ENCODE measurements at places on chromosomes 4 and X. TPM values are rescaled to one million over a fixed set of nuclear protein-coding genes. Genes with fewer than 3 reads are reported as not detected.
A peak's percentile ranks its signal among the peaks of the same experiment; 100 is the strongest.

DNA sequence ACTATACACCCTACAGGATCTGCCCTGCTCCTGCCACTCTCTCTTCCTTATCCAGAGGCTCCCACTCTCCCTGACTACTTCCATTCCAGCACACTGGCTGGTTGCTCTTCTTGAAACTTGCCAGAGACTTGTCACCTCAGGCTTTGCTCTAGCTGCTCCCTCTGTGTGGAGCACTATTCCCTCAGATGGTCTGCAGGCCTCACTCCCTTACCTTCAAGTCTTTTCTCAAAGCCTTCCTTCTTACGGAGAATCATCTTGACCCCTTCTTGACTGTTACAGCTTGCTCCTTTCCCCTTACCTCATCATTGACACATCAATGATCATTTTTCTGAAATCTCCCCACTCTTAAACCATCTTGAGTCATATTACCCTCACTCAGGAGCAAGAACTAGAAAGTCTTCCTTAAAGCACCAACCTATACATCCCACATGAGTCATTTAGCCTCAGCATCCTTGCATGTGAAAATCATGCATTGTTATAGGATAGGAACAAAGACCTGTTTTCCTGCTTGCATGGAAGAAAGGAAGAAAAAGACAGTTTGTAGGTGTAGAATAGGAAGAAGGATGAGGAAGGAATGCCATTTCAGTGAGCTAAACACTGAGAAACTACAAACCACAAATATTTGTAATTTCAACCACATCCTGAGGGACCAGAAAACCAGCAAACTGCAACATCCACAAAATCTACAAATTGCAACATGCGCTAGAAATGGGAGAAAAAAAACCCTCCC is 55.7 kb downstream of the ANTXR2 start:
- H3K36me3 ChIP-seq: peaks cover 11% of the 10 kb centered on the region
- no peak for DNase-seq
- no peak overlapping the region for H3K4me3 ChIP-seq
- H3K4me1 ChIP-seq: no peaks in the 10 kb centered on the region
- H3K27ac ChIP-seq: no peak overlapping the region

DNA sequence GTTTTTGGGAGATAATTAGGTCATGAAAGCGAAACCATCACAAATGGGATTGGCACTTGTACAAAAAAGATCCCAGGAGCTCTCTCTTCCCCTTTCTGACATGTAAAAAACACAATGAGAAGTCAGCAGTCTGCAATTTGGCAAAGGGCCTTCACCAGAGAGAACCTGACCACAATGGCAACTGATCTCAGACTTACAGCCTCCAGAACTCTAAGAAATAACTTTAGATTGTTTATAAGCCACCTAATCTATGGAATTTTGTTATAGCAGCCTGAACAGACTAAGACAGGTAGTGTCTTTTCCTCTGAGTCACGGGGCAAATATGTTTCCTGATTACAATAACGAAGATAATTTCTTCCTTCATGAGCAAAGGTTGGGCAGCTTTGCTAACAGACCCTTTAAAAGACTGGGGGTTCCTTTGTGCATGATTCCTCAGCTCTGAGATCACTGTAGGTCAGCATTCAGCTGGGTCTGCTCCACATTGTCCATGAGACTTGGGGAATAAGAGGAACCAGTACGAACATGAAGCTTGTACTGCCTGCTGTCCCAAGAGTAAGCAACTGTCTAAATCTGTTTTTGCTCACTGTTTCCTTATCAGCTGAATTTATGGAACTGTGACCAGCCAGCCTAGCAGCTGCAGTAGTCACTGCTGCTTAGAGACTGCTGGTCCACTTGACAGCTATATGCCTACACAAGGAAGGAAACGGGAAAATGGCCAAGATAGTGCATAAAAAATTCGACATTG is 191.6 kb downstream of the ANAPC10 start:
- no peak for DNase-seq
- no peaks in the 10 kb centered on the region for H3K27me3 ChIP-seq
- H3K27ac ChIP-seq: no peak overlapping the region

- peaks cover 21% of the 10 kb centered on the region for H3K27me3 ChIP-seq
- H3K27ac ChIP-seq: no peak overlapping the region
- peak overlapping the region; percentile 11 for H3K4me3 ChIP-seq
- peaks cover 20% of the 10 kb centered on the region for H3K4me1 ChIP-seq
- DNase-seq: no peak
Observed at GRCh38 chr4:42654631-42655268, 2.2 kb downstream of the ATP8A1 start.

- H3K36me3 ChIP-seq: no peaks in the 10 kb centered on the region
- no peak overlapping the region for H3K27ac ChIP-seq
- no peak overlapping the region for H3K4me3 ChIP-seq
- peaks cover 3% of the 10 kb centered on the region for H3K4me1 ChIP-seq
- no peak for DNase-seq
Observed at GRCh38 chr4:124277691-124278090, 434.8 kb downstream of the ANKRD50 start.

GRCh38 chr4:76036855-76037254 is 985 bp upstream of the CXCL11 start:
- DNase-seq: no peak
- H3K27me3 ChIP-seq: no peaks in the 10 kb centered on the region
- H3K36me3 ChIP-seq: no peaks in the 10 kb centered on the region
- peaks cover 1% of the 10 kb centered on the region for H3K4me1 ChIP-seq

MAGEB10 gene
- not detected for total RNA-seq

FRG1 gene
- total RNA-seq: 36.7 TPM

CCDC160 gene
- total RNA-seq: 2.7 TPM

NR0B1 gene
- total RNA-seq: 0.86 TPM
